GF-D8 (cell line): ENCODE measurements at places on chromosomes 7 and 10.

DNA sequence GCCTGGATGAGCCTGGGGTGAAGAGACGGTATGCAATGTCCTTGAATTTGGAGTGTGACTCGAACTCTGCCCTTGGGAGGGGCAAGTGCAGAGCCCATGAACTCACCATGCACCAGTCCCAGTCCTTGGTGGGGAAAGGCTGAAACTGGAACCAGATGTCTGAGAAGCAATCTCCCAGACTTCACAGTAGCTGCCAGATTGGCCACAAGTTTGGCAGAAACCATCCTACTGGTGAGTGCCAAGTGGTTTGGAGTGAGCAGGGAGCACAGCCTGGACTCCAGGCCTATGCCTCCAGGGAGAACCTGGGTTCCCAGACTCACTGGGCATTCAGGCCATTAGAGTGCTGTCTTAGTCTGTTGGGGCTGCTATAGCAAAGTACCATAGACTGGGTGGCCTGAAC, 99.6 kb upstream of the LYZL1 start:
- DNase-seq = no peak

GRCh38 chr7:43460733-43461348, 122.1 kb upstream of the STK17A start:
- no peak for DNase-seq

GRCh38 chr7:100493476-100494264, 9.9 kb downstream of the NYAP1 start:
- DNase-seq = no peak

DNA sequence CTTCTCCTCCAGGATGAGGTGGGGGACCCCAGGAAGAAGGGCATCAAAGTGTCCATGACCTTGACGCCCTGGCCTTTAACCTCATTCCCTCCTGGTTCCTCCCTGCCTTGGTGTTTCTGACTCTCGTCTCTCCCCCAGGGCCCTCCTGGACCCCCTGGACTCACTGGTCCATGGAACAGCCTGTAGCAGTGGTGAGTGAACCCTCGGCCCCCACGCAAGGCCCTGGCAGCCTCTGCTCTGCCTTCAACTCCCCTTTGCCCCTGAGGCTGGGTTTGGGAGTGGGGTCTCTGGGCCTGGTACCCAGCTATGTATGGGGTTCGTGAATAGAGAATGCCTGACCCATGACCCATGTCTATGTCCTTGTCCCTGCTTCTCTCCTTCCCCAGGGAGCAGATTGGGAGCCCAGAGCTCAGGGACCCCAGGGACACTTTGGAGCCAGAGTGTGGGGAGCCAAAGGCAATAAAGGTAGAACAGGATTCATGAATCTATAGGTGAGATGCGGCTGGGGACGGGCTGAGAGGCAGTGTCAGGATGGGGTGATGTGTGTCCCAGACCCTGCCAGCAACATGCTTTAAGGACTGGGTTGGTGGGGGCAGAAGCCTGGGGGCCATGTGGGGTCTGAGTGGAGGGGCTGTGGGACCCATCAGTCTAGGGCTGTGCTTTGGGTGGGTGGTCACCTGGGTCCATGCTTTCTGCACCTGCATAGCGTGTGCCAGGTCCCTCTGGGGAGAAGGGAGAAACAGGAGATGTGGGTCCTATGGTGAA, 18.4 kb upstream of the VOPP1 start:
- no peak for DNase-seq

- DNase-seq = peak; percentile 47
Measured at GRCh38 chr10:126101736-126102135, 205.4 kb downstream of the FANK1 start.

DNA sequence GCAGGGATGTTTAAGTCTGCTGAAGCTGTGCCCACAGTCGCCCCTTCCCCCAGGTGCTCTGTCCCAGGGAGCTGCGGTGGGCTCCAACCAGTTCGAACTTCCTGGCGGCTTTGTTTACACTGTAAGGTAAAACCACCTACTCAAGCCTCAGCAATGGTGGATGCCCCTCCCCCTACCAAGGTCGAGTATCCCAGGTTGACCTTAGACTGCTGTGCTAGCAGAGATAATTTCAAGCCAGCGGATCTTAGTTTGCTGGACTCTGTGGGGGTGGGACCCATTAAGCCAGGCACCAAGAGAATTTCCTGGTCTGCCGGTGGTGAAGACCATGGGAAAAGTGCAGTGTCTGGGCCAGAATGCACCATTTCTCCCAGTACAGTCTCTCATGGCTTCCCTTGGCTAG, 56.0 kb downstream of the CCDC7 start:
- DNase-seq = no peak

- DNase-seq = no peak
Measured at GRCh38 chr10:56329961-56330360, 31.1 kb downstream of the ZWINT start.

DNA sequence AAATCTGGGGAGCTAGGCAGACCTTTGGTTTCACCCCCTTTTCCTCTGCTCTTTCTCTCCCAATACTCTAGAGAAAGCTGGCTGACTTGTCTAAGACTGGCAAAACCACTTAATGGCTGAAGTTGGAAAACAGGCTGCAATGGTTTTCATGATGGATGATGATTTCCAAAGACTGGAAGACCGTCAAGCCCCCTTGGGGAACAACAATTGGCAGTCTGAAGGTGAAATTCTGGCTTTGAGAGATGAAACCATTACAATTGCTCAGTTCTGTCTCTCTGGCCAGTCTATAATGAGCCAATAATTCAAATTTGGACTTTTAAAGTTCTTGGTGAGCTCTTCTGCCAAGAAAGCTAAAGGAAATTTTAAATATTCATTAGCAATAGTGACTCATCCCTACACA, 680.5 kb downstream of the PARD3 start:
- no peak for DNase-seq

- DNase-seq = no peak
Measured at GRCh38 chr10:98391578-98391991, 23.4 kb downstream of the PYROXD2 start.

- no peak for DNase-seq
Measured at GRCh38 chr7:21996641-21997040, 50.9 kb upstream of the CDCA7L start.

DNA sequence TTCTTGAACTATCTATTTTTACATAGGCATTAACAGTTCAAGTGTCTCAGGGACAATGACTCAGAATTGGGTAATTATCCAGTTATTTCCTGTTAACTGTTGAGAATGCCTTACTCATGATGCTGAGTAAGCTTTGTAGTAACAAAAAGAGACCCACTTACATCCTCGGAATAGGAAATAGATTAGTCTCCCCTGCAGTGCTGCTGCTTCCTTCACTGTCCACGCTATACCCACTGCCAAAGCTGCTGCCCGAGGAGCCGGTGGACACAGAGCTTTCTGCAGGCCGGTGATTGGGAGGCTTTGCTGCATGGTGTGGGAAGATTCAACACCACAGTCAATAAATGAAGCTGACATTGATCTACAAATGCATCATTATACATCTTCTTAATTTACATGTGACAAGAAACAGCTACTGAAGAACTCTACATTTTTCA, 357.1 kb downstream of the PCLO start:
- DNase-seq = no peak

DNA sequence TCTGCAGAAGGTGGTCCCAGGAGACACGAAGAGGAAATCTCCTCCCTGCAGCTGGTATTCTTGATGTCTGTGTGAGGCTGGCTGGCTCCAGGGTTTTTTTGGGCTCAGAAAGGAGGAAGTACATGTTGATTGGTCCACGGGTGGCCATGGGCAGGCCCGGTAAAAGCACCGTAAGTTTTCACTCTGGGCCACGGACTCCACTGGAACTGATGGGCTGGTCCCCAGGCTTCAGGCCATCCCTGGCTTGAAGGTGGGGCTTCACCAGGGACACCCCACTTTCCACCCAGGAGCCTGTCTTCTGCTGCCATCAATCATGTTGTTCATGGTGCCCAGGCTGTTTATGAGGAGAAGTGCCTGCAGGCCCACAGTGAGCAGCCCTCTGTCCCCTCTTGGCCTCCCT, 736.8 kb downstream of the PCDH15 start:
- no peak for DNase-seq

DNA sequence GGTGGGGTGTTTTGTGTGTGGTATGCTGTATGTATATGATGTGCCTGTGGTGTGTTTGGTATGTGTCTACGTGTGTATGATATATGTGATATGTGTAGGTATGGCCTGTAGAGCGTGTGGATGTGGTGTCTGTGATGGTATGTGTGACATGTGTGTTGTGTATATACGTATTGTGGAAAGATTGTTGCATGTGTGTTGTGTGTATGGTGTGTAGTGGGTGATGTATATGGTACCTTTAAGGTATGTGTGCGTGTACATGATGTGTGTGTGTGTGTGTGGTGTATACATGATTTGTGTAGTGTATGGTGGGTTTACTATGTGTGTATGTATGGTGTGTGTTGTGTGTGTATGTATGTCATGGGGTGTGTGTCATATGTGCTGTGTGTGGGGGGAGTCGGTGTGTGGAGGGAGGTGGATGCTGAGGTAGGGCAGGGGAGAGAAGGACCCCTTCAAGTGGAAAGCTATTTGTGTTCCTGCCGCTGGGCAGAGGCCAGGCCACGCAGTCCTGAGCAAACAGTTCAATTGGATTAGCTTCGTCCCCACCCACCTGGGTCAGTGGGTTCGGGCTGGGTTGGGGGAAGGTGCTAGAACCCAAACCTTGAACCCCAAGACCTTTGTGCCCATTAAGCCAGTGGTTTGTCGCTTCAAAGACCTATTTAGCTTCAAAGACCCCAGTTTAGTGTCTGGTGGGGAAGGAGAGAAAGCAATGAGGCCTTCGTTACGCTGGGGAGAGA, 1.9 kb upstream of the TRPV6 start:
- no peak for DNase-seq

DNA sequence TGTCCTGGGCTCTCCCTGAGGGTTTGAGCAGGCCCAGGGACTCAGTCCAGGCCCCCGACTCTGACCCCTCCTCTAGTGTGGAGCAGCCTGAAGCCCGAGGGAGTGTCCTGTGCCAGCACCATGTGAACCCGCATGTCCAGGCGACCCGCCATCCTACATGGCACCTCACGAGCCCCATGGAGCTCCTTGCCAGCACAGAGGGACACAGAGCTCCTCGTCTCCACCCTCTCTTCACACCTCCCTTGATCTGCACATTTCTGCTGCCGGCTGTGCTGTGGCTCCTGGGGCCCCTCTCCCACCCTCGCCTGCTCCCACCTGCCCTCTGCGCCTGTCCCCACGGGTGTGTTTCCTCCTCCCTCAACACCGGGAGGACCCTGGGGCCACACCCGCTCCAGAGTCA, 103.5 kb downstream of the ADARB2 start:
- DNase-seq = no peak

DNA sequence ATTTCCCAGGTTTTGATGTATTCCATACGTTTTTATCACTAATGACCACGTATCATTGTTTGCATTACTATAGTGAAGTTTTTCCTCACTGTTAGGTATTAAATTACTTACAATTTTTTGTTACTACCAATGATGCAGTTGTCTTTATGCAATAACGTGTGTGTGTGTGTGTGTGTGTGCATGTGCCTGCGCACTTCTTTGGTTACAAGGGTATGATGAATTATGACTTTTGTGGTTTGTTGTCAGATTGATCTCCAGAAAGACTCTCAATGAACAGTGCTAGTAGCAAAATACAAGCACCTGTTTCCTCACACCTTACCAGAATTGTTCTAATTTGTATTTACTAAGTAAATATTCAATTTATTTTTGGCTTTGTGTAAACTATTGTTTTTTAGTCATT, 51.5 kb downstream of the MCMBP start:
- DNase-seq = no peak

DNA sequence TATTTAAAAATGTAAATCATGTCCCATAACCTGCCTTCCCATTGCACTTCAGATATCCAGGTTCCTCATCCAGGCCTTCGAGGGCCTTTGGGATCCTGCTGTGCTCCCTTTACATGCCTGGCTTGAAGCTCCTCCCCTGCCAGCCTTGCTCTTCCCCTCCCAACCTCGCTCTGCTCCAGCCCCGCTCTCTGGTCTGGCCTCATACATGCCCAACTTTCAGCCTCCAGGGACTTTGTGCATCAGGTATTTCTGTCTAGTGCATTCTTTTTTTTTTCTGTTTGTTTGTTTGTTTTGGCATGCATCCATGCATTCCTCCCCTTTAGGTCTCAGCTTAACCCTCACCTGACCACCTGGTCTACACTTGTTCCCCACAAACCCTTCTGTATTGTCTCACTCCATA, 160.3 kb downstream of the SNX10 start:
- no peak for DNase-seq

- DNase-seq = no peak
Measured at GRCh38 chr7:44284881-44285541, 40.4 kb downstream of the CAMK2B start.

GRCh38 chr7:111951052-111951451, 255.1 kb downstream of the DOCK4 start:
- DNase-seq = no peak

DNA sequence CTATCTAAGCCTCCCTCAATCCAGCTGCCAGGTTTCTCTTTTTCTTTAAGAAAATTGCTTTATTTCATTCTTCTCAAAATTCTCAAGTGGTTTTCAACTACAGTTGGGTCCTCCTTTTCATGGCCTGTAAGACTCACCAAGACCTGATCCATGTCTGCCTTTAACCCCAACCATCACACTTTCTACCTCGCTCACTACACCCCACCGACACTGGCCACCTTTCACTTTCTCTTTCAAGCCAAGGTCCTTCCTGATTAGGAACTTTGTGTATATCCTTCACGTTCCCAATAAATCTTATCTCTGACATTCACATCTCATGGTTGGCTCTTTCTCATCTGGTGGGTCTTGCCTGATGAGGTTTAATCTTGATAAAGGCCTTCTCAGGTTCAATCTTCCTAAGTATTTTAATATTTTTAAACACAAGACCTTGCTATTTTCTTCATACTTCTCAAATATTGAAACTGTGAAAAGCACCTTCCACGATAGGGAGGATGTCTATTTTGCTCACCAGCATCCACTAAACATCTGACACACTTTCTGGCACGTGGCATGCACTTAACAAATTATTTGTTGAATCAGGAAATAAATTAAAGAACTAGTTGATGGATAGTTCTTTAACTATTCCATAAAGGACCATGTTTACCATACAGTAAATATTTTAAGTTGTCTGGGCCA, 624.8 kb downstream of the GRID1 start:
- no peak for DNase-seq

- DNase-seq = no peak
Measured at GRCh38 chr7:135597926-135598305, 40.2 kb downstream of the NUP205 start.

- DNase-seq = no peak
Measured at GRCh38 chr10:121511943-121512342, 86.3 kb downstream of the FGFR2 start.

GRCh38 chr10:96902731-96903358, 70.7 kb downstream of the LCOR start:
- no peak for DNase-seq

DNA sequence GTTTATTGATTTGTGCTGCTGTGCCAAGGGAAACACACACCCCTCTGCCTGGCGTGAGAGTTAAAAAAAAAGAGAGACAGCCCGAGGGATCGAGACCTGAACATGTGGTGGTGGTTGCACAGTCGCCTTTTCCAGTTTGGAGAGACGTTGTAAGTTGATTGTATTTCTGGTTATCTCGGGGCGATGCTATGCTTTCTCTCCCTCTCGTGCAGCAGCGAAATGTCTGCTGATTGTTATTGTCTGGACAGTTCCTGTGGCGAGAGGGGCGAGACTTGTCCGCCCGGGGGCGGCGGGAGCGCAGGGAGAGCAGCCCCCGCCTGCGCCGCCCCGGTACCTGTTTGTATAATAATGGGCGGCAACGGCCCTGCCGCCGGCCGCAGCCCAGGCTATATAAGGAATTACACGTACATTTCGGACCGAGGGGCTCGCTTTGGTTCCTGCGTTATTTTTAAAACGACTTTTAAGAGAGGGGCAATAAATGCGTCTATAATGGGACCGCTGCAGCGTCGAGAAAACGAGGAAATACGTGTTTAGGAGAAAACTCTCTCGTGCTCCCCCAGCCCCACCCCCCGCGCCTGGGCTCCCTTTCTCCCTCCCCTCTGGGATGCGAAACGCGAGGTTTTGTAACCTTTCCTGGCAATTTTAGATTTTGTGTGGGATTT, 1.7 kb downstream of the ZEB1 start:
- DNase-seq = peak; percentile 16
